NCI-H2227 treated with DMSO at 0.1 percent for 48 hours (cell line): ENCODE measurements at places on chromosomes 5 and 9.

- no peak for DNase-seq
These were observed 20.2 kb downstream of the FUBP3 start for GRCh38 chr9:130599625-130600024.

- no peak for DNase-seq
These were observed 320.4 kb upstream of the EFNA5 start for GRCh38 chr5:107990881-107991810.

- DNase-seq, result no peak
These were observed 16.6 kb downstream of the GGTA1 start for GRCh38 chr9:121483049-121483448.

DNA sequence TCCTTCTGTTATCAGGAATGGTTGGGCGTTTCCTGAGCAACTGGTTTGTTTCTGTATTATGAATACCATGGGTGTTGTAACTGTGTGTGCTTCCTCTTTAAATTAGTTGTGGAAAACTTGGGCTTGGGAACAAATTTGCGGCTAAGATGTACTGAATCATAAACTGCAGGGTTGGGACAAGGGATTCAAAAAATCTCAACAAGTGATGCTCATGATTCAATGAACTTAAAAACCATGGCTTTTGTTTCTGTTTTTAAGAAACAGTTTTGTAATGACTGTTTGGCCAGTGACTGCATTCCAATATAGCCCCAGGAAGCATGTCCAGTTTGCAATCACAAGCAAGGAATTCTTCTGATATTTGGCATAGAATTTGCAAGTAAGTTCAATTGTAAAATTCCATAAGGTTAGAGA lies 657.5 kb upstream of the WWC1 start:
- no peak for DNase-seq

DNA sequence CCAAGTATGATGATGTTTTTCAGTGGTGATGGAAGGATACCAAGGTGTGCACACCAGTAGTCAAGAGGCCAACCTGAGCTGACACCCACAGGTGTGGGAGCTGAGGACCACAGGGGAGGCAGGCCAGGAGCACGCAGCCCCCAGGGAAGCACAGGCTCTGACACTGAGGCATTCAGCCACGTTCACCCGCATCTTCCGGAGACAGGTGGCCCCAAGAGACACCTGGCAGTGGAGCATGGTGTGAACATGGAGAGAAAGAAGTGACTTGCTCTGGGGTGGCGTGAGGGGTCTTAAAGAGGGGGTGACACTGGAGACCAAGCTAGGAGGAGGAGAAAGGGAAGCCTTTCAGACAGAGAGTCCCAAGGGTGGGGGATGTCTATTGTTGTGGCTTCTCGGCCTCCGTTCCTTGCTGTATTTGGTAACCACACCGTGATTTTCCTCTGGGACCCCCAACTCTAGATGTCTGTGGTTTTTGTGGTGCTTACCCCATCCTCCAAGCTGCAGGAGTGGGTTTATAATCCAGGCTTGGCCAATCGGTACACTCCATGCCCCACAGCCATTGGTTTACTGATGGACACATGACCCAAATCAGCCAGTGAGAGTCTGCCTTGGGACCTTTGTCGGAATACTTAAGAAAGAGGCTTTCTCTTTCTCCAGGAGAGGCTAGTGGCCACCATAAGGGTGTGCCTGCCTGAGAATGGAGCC lies 84.6 kb downstream of the HRH2 start:
- no peak for DNase-seq

DNA sequence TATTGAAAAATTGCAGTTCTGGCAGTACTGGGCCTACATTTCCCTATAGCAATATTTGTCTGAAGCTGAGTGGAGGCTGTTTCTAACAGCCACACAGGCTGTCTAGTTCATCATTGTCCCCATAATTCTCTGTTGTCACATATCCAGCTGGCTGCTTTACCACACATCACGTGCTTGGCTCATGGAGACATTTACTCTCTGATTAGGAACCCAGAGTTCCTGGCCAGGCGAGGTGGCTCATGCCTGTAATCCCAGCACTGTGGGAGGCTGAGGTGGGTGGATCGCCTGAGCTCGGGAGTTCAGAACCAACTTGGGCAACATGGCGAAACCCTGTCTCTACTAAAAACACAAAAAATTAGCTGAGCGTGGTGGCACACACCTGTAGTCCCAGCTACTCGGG lies 81.4 kb downstream of the PGM5 start:
- no peak for DNase-seq

GRCh38 chr5:154470947-154471870 lies 6.8 kb downstream of the HAND1 start:
- no peak for DNase-seq

- DNase-seq, result no peak
These were observed 13.8 kb downstream of the LEAP2 start for GRCh38 chr5:132887283-132887682.

DNA sequence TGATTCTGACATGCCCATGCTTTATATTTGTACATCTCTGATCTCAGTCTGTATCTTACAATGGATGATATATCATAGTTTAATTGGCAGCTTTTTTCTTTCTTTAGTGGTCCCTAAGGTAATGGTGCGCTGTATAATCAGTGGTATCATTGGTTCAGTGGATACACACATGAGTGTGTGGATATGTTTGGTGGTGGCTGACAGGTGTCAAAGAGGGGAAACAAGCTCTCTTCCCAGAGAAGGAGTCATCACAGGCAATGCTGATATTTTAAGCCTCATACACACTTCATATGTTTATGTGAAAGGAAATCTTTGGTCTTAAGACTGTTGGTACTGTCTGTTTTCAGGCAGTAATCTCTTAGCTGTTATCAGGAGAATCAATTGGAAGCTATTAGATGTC lies 52.1 kb upstream of the KIAA1958 start:
- no peak for DNase-seq

GRCh38 chr5:125528881-125529280 lies 782.4 kb upstream of the ZNF608 start:
- no peak for DNase-seq

GRCh38 chr5:160573318-160573717 lies 151.7 kb downstream of the PTTG1 start:
- DNase-seq, result no peak

GRCh38 chr5:40486437-40487275 lies 193.1 kb upstream of the PTGER4 start:
- no peak for DNase-seq

GRCh38 chr5:83219077-83219476 lies 141.7 kb downstream of the XRCC4 start:
- no peak for DNase-seq

DNA sequence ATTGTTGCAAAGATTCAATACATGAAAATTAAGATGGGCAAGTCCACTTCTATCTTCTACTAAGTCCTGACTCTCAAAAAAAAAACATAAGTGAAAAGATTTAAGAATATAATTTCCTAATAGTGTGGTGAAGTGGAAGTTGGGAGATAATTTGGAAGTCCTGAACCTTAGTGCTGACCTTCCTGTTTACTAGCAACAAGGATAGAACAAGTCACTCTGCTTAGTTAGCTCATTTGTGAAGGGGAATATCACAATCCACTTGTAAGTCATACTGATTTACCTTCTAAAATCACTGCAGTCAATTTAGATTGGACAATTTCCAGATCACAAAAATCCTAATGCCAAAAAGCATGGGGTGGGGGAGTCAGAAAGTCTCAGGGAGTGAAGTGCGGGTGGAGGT lies 43.4 kb upstream of the PCSK5 start:
- no peak for DNase-seq

- no peak for DNase-seq
These were observed 1.9 kb downstream of the FRMD3 start for GRCh38 chr9:83536332-83536731.

- no peak for DNase-seq
These were observed 32.4 kb downstream of the CXXC5 start for GRCh38 chr5:139680368-139681111.

DNA sequence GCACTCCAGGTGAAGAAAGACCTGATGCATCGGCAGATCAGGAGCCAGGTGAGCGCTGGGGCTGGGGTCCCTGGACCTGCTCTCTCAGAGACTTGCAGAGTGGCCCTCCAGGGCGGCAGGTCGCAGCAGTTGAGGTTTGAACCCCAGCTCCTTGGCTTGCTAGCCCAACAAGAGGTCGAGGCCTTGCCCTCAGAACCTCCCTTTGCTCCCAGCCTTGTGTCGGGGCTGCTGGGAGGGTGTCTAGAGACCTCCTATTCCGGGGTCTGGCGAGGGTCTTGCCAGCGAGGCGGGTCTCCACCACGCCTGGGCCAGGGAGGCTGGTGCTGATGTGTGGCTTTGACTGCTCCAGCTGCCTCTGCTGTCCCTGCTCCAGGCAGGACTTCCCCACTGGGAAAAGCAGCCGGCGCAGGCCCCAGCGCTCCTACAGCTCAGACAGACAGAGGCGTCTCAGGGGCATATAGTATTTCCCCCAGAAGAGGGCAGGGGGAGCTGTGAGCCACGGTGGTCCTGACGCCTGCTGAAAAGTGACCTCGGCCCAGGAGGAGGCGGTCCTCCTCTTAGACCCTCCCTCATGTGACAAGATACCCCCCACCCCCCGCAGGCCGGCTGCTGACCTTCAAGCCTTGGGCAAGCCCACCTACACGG lies 38.3 kb downstream of the LRSAM1 start:
- no peak for DNase-seq

- no peak for DNase-seq
These were observed 111.7 kb upstream of the MRPS30 start for GRCh38 chr5:44697025-44697424.

- no peak for DNase-seq
These were observed 41.7 kb downstream of the ITGA2 start for GRCh38 chr5:53030893-53031292.

DNA sequence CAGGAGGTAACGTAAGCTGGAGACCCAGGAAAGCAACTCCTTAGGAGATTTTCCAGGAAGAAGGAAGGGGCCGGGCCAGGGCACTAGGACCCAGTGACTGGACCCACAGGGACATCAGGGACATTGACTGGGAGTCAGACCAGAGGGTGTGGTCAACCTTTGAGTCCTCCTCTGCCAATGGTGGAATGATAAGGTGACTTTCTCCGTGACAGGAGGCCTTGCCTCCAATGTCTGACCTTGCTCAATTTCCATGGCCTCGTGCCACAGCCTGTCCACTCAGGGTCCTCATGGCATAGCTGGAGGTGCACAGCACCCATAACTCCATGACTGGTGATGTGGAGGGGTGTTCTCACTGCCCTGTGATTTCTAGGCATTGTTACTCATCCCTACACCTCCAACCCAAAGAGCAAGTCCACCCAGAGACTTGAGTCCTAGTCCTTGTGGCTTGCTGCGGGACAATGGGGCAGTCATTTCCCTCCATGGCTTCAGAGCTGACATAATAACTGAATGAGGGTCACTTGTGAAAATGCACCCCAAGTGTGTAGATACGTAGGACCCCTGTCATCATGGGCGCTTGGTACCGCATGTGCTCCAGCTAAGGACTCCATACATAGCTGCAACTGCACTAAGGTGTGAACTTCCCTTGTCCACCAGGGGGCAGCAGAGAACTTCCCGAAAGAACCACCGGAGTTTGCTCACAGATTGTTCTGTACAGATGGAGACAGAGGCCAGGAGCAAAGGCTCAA lies 4.1 kb upstream of the AMBP start:
- peak; percentile 59 for DNase-seq

DNA sequence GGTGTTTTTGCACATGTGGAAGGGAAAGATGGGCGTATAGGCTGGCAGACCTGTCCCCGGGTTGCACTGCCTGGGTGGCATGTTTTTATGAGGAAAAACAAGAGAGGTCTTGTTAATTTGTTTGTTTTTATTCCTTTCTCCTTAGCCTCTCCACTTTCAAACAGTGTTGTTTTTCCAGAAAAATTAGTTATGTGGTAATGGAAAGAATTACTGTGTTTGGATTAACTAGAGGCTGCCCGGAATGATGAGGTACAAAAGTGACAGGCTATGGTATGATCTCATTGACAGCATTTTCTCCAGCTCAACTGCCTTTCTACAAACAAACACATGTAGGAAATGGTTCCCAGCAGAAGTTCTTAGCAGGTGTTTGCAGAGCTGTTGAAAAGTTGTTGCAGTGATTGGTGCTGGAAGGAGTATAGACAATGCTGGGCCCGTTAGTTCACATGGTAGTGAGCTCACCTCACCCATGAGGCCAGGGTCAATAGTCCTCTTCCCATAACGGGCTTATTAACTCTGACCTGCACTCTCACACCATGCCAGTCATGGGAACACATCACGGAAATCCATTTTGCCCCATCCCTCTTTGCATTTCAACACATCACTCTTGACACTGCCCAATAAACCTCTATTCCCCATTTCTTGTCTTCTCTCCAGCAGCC lies 111.3 kb upstream of the SAP30L start:
- DNase-seq, result no peak

GRCh38 chr9:111094958-111095357 lies 56.7 kb upstream of the LPAR1 start:
- DNase-seq, result no peak

GRCh38 chr5:42879291-42879690 lies 67.6 kb upstream of the SELENOP start:
- DNase-seq, result no peak

GRCh38 chr5:109080896-109081295 lies 328.9 kb downstream of the PJA2 start:
- no peak for DNase-seq

- no peak for DNase-seq
These were observed 135.2 kb upstream of the RAPGEF1 start for GRCh38 chr9:131874916-131875670.

DNA sequence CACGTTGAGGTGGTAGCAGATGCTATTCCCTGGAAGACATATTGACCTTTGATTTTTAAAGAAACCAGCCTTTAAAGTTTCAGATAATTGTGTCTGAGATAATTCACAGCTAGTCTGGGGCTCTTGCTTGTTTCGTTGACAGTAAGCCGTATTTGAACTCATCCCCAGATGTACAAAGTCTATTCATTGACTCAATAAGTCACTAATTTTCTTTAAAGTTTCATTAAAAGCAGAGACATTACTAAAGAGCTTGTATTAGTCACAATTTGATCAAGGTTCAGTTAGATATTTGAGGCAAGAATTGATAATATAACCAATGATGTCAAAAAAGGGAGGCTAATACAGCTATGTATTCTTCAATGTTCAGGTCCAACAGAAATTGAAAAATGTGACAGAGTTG lies 158.0 kb downstream of the PCSK1 start:
- DNase-seq, result no peak

DNA sequence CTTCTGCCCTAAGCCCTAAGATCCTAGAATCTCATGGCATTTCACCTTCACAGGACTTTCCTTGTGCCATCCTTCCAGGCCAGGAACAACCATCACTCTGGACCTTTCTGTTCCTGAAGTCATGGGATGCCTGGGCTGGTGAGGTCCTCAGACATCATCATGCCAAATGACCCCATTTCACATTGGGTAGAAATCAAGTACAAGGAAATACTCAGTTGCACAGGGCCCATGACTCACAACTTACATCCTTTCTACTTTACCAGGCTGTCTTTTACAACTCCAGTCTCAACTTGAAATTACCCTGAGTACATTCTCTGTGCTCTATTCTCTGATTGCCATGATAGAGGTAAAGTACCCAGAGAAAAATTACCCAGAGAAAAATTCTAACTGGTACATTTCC lies 167.1 kb downstream of the PIK3R1 start:
- no peak for DNase-seq

GRCh38 chr9:127537792-127538191 lies 74.3 kb upstream of the STXBP1 start:
- DNase-seq, result no peak
